HS-5 (cell line): ENCODE measurements at places on chromosomes 7 and 10.

DNA sequence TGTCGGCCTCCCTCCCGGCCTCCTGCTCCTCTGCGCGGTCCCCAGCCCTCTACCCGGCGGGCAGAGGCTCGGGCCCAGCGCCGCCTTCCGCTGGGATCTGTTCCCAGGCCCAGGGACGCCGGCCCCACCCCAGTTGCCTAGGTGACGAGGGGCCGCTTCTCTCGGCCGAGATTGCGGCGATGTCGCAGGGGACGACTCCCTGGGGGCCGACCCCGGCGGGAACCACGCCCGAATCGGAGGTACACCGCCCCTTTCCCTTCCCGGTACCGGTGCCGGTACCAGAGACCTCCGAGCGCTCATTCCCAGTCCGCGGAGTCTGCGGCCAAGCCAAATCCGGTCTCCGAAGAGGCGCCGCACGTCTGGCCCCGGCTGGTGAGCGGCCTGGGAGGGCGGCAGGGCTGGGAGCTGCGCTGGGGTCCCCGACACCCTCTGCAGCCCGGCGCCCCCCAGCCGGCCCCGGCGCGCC is at the start of gene CABCOCO1:
Gene CABCOCO1 (plus strand): TSS at position 136 of the 466 bp plus-strand sequence. CDS start 44 bp downstream, at position 180.
- no peak for DNase-seq

DNA sequence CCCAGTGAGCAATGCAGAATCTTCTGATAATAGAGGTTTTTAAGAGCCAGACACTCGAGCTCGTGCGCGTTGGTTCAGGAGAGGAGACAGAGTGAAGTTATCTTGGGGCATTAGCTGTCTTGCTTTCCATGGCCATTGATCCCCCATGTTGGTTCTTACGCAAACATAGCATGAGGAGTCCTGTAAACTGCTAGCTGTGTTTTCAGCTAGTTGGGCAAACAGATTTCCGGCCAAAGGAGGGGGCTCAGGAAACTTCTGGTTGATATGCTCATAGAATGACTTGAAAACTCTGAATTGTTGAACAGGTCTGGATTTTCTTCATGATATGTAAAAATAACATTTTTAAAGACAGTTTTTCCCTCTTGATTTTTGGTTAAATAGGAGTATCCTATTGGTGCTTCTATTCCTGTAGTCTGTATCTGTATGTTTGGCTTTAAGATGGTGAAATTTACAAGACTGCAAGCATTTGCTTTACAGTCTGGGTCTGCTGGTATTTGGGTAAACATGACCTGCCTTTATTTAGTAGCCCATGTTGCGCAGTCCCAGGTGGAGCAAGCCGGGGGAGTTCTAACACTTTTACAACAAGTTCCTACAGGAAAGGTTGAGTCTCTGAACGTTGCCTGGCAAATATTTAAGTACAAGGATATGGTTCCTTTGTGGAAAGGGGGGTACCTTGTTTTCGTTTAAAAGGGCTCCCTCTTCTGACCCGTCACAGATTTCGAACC is 218.4 kb upstream of the KCND2 start:
- DNase-seq = no peak

DNA sequence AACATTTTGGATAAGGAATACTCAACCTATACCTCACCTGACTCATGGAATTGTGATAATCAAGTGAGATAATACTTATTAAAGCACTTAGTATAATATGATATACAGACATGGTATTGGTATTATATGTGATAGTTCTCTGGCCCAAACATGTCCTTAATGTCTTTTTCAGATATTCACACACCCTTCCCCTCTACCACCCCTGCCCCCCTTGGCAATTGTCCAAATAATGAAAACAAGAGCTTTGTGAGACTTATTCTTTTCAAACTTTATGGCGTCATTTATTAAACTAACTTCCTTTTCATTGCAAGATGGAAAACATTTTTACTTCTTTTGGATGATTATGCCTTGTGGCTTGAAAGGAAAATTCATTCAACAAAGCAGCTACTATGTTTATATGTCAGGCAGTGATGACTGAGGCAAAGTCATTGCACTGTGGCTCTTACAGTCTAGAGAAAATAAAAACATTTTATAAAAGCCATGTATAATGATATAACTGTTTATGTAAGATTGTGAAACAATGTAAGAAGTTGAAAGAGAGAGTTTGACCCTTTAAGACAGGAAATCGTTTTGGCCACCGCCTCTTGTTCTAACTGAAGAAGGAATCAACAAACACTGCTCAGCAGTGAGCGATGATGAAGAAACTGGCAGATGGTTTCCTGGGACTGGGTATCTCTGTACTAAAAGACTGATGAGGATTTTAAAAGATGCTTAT is 27.4 kb downstream of the MINPP1 start:
- DNase-seq = no peak

- no peak for DNase-seq
Measured at GRCh38 chr7:27122077-27122910, 8.3 kb downstream of the HOXA4 start.

DNA sequence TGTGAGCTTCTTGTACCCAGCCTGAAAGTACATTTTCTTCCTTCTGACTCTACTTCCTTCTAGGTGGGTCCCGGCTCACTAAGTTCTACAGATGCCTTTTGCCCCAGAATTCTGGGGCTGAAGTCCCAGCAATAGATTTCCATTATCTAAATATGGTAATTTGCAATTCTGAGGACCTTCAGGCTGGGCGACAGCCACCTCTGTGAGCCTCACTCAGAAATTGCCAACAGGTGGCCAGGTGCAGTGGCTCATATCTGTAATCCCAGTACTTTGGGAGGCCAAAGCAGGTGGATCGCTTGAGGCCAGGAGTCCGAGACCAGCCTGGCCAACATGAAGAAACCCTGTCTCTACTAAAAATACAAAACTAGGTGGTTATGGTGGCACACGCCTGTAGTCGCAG is 23.7 kb downstream of the CREM start:
- DNase-seq = no peak

GRCh38 chr10:36462194-36462593 is 663.2 kb upstream of the ANKRD30A start:
- peak; percentile 36 for DNase-seq

- DNase-seq = no peak
Measured at GRCh38 chr7:87322912-87323311, 22.6 kb upstream of the CROT start.

GRCh38 chr10:118737603-118738302 is 17.0 kb downstream of the CACUL1 start:
- DNase-seq = no peak

GRCh38 chr10:99337311-99337811 is 8.2 kb downstream of the CNNM1 start:
- no peak for DNase-seq

DNA sequence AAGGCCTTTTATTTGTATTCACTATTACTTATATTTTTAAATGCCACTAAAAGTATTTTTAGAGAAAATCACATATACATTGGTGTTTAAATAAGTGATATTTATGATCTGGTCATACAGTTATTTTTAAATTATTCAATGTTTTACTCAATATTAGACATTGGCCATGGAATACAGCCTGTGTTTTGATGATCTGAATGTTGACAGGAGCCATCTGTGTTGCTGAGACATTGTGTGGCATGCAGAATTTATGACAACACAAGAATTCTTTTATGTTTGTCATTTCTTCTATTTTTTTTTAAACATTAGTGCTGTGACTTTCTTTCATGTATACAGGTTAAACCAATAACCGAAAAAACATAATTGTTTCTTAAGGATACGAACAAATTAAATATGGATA is 156.2 kb downstream of the CCSER2 start:
- DNase-seq = no peak

- DNase-seq = no peak
Measured at GRCh38 chr7:117937049-117937752, 64.0 kb upstream of the CTTNBP2 start.

DNA sequence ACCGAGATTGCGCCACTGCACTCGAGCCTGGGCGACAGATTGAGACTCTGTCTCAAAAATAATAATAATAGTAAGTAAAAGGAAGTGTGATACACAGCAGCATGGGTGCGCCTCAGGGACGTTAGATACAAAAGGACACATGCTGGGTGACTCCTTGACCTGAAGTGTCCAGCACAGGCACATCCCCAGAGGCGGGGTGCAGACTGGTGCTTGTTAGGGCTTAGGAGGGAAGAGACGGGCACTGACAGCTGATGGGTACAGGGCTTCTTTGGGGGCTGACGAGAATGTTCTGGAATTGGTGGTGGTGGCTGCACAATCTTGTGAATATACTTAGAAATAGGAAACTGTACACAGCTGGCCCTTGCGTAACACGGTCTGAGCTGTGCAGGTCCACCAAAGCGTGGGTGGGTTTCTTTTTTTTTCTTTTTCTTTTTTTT is 61.8 kb upstream of the DNAJB6 start:
- no peak for DNase-seq

- no peak for DNase-seq
Measured at GRCh38 chr10:73785721-73786511, 510 bp downstream of the ZSWIM8 start.

- no peak for DNase-seq
Measured at GRCh38 chr7:137354396-137354795, 10.9 kb upstream of the PTN start.

DNA sequence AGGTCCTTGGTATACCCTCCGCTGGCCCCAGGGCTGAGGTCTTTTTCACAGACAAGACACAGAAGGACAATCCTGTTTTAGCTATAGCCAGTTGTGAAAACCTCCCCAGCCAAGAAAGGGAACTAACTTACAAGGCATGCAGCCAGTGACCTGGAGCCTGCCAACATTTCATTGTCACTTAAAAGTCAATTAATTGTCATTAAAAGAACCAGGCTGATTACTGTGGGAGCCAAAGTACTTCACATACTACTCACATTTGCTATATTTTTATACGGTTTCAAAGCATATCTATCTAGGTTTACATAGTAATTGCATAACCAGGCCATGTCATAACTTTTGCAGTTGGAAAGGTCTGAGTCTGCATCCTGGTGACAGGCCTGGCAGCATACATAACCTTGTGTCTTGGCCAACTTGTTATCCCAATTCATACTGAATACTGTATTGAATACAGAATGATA is 31.1 kb downstream of the NRBF2 start:
- DNase-seq = no peak

DNA sequence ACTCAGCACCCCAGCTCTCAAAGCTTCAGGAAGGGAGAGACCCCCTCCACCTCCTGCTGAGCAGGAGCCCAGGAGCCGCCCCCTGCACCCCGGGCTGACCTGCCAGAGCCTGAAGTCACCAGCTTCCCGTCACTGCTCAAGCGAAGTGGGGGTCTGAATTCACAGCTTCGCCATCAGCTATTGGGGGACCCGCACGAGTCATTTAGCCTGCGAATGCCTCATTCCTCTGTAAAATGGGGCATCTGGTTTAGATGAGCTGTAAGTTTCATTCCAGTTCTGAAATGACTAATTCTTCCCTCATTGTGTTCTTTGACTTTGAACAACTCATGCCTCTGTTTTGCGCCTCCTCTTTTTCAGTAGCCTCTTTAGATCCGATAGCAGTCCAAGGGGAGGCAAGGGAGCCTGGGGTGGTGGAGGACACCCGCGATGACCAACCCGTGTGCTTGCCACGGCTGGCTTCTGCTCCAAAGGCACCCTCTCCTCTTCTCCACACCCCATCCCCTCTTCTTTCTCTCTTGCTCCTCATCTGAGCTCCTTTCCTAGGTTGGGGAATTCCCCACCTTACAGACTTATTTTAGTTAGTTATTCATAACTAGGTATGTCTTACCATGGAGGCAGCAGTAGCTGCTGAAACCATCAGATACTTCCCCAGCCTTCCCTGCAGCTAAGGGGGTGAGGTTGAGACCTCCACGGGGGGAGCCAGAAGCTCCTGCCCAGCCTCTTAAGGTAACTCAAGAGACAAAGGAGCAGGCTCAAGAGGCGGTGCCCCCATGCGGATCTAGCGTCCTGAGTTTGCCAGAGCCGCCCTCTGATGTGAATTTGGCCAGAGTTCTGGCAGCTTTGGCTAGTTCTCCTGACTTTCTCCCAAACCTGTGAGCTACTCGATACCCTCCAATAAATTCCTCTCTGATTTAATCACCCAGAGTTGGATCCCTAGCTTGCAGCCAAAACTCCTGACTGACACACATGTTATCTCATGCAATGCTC is 47.7 kb downstream of the RBM17 start:
- peak; percentile 56 for DNase-seq

GRCh38 chr10:126673565-126673964 is 3.1 kb upstream of the C10orf90 start:
- DNase-seq = no peak

DNA sequence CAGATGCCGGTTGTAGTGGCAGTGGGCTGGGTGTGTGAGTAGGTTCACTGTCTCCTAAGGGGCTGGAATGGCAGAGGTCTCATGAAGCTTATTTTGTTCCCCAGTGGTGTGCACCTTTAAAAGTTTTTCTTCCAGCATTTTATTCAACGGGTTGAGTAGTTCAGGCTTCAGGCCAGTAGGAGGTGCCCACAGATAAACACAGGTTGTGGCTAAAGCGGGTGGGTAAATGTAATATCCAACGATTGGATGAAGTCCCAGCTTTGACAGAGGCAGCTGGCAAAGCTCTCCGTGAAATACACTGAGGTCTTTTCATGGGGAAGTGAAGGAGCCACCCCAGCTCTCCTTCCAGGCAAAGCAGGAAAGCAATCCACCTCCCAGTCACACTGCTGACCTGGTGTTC is 339.8 kb upstream of the LRRTM3 start:
- DNase-seq = no peak

- DNase-seq = no peak
Measured at GRCh38 chr10:100864978-100865377, 47.8 kb upstream of the SLF2 start.

GRCh38 chr10:70364772-70365091 is 17.7 kb downstream of the LRRC20 start:
- DNase-seq = no peak

GRCh38 chr10:127041552-127041951 is 136.3 kb downstream of the DOCK1 start:
- DNase-seq = peak; percentile 93

GRCh38 chr7:129875745-129876411 is 76.9 kb downstream of the UBE2H start:
- no peak for DNase-seq

DNA sequence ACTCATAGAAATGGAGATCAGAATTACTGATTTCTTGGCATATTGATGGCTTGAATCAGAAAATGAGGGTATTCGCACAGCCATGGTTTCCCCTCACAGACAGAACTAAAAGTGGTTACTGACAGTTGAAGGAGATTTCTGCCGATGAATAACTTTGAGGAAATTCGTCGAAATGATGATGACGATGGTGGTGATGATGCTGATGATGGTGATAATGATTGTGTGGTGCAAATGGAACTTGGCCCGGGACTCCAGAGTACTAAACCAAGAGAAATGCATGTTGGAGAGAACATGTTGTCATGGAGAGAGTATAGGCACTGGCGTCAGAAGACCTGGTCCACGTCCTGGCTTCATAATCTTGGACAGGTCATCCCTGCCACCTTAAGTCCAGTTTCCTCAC is 163.2 kb downstream of the EVX1 start:
- DNase-seq = no peak

GRCh38 chr7:133797818-133798520 is 329.2 kb upstream of the LRGUK start:
- DNase-seq = peak; percentile 10

- DNase-seq = no peak
Measured at GRCh38 chr10:13470270-13470669, 58.5 kb downstream of the BEND7 start.

DNA sequence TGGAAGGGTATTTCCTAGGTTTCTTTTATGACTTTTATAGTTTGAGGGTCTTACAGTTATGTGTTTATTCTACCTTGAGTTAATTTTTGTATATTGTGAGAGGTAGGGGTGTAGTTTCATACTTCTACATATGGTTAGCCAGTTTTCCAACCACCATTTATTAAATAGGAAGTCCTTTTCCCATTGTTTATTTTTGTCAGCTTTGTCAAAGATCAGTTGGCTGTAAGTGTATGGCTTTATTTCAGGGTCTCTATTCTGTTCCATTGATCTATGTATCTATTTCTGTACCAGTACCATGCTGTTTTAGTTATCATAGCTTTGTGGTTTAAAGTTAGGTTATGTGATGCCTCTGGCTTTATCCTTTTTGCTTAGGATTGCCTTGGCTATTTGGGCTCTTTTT is 71.9 kb upstream of the CC2D2B start:
- DNase-seq = no peak
